ENCODE measurements at places on chromosomes 2 and 18. TPM values are rescaled to one million over a fixed set of nuclear protein-coding genes. Genes with fewer than 3 reads are reported as not detected.

KLHL14 gene
- 1.4 TPM for total RNA-seq

LGALSL gene
- total RNA-seq: 11.6 TPM

DAW1 gene
- total RNA-seq: not detected

SOWAHC gene
- 2.3 TPM for total RNA-seq

GDF7 gene
- 0.31 TPM for total RNA-seq

CRYGC gene
- total RNA-seq: not detected

PLGLB2 gene
- 0.52 TPM for total RNA-seq

GPAT2 gene
- 1.3 TPM for total RNA-seq

ITGB6 gene
- not detected for total RNA-seq

ACADL gene
- total RNA-seq: not detected

SERPINB13 gene
- total RNA-seq: not detected

LTBP1 gene
- 13.6 TPM for total RNA-seq

CYP27A1 gene
- 10.8 TPM for total RNA-seq

IL37 gene
- total RNA-seq: not detected

ADD2 gene
- 2.4 TPM for total RNA-seq

DTNA gene
- 0.31 TPM for total RNA-seq

LDLRAD4 gene
- 50.9 TPM for total RNA-seq

UGT1A5 gene
- not detected for total RNA-seq

CDK15 gene
- total RNA-seq: not detected

POTEC gene
- total RNA-seq: not detected

CDCA7 gene
- 2.3 TPM for total RNA-seq

MYO5B gene
- under 0.01 TPM for total RNA-seq

UGT1A1 gene
- not detected for total RNA-seq

Measured in mononuclear cell (primary cell).